Stimulated activated CD8-positive, alpha-beta memory T cell treated with anti-CD3 and anti-CD28 coated beads, Interleukin-2, amount 100 ng/mL, for 1 hour (primary cell): ENCODE measurements at places on chromosomes 6 and 20.

DNA sequence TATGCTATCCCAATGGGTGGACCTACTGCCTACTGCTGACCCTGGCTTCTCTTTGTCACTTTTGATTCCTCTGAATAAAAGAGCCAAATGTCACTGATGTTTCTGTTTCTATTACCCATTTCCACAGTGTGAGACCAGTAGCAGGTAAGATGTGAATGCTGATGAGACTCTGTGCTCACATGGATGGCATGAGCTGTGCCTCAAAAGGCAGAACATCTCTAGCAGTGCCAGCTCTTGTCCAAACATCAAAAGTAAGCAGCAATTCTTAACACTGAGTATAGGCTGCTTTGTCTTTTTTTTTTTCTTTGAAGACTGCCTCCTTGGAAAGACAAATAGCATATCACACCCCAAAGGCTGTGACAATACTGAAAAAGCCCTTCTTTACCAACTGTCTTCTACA, 459.2 kb upstream of the RUNX2 start:
- no peak for DNase-seq

GRCh38 chr20:41169791-41170351, 32.5 kb downstream of the PLCG1 start:
- DNase-seq: no peak

DNA sequence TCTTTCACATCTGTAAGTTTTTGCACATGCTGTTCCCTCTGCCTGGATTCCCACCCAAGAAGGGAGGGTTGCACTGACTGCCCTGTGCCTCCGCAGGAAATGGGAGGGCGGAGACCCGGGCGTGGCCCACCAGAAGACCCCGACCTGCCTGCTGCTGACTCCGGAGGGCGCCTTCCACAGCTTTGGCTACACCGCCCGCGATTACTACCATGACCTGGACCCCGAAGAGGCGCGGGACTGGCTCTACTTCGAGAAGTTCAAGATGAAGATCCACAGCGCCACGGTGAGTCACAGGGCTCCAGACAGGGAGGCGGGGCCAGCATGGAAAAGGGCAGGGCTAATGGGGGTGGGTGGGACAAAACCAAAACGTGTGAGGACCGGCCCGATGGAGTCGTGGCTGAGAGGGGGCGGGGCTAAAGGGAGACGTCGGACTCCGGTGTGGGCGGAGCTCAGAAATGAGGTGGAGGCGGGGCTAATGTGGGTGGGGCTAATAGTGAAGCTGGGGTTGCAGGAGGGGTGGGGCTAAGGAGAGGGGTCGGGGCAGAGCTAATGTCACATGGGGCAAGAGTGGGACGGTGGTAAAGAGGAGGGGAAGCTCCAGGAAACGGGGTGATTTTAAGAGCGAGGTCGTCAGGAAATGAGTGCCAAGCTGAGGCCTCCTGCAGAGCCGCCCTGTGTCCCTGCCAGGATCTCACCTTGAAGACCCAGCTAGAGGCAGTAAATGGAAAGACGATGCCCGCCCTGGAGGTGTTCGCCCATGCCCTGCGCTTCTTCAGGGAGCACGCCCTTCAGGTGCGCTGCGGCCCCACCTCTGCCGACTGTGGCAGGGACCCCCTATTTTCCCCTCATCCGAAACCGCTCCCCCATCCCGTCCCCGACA, 12.6 kb downstream of the HSPA12B start:
- peak; percentile 50 for DNase-seq

- no peak for DNase-seq
Observed at GRCh38 chr20:52763321-52763853, 208.8 kb upstream of the TSHZ2 start.

DNA sequence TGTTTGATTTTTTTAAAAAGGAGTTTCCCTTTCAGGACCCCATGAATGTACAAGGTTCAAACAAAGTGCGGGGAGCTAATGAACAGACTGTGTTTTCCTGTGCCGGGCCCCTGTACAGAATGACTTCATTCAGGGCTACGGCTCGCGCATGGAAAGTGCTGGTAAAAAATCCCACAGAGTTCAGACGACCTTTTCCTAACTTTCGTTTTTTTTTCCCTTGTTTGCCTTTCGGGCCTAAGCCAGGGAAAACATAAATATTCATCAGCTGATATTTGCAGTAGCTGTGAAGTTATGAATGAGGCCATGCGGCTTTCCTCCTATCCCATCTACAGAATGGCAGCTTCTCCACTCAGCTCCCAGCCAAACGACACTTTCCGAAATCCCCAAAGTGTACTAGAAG, 74.0 kb downstream of the HAO1 start:
- no peak for DNase-seq

- DNase-seq: no peak
Observed at GRCh38 chr6:2503816-2504494, 246.8 kb downstream of the MYLK4 start.

DNA sequence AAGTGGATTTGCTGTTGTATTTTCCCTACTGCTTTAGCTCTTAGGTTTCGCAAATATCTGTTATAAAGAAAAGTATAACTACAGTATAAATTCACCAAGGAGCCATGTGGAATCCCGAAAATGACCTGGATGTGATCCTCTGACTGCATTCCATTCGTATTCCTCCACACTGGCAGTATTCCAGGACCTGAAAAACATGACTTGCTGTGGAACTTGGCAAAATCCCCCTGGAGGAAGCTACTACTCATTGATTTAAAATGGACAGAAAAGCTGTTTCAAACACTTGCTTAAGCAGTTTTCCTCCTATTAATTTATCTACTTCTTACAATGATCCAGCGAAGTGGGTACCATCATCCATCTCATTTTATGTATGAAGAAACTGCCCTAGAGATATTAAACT, 13.3 kb upstream of the ENPP5 start:
- DNase-seq: no peak

DNA sequence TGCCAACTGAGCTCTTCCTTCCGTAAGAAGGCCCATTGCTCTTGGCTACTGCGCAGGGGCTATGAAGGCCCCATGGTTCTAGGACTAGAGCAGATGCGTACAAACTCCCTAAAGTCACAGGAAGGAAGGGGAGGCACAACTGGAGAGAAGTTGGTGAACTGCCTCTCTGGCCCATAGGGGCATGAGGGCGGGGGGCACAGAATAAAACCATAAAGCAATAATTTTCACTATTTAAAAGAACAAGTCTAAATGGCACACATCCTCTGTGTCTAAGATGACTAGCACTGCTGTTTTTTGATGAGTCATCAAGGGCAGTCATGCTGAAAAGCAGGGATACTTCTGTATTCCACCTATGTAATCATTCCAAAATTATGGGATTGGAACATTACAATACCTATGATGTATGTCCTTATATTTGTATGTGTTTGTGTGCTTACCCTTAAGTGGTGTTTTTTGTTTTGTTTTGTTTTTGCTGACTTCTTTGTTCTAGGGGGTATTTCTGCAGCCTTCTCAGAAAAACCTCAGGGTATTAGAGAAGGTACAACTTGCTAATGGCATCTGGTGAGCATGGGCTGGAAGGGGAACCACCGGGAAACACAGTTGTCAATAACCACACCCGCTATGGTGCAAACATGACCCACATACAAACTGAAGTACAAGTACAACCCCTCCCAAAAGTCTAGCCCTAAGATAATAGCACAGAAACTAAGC, 36.9 kb downstream of the B4GALT5 start:
- no peak for DNase-seq

- DNase-seq: no peak
Observed at GRCh38 chr20:40843251-40843650, 154.2 kb upstream of the MAFB start.

DNA sequence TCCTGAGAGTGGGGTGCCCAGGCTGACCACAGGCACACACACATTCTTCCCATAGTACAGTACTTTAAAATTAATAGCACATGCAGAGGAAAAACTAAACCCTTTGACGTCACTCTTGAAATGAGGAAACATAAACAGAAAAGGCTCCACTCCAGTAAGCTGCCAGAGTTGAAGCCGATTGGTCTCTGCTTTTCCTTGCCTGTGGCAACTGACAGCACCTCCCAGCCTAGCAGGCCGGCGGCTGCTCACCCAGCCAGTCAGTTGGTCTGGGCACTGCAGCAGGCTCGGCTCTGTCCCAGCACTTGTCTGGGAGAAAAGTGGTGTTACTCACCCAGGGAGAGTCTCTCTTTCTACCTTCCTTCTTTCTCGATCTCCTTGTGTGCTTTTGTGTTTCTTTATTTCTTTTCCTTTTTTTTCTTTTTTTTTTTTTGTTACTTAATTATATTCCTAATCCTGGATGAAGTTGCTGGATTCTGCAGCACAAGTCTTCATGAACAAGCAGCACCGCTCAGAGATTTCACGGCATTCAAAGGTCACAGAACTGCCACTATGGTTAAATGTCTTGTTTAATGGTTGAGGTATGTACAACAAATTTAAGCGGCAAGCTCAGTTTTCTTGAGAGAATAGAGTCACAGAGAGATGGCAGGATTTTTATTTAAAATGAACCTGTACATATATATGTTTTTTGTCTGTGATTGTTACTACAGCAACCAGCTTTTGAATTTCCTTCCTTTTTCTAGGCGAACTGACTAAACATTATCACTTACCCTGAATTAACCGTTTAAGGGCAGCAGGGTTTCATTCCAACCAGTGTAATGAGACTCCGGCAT, at the start of gene PDE7B:
Gene PDE7B, plus strand, starts transcription at position 260 of the 830 bp plus-strand sequence.
- DNase-seq: peak; percentile 2

GRCh38 chr6:16659466-16660156, 101.6 kb downstream of the ATXN1 start:
- no peak for DNase-seq

GRCh38 chr6:30885999-30886896, 1.9 kb downstream of the DDR1 start:
- DNase-seq: no peak

- no peak for DNase-seq
Observed at GRCh38 chr6:158744986-158745430, 74.2 kb downstream of the EZR start.

DNA sequence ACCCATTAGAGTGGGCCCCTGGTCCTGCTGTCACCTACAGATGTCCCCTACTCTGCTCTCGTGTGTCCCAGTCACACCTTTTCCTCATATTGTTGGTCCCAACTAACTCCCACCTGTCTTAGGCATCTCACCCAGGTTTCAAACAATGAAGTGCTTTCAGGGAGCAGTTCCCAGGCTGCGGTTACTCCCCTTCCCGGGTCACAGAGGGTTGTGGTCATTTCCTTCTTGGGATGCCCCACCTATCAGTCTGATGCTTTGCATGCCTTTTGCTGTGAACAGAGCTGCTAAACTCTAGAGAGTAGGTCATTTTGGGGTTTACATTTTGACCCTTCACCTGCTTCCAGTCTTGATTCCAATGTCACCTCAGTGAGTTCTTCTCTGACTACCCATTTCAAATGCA, 181.6 kb downstream of the CDC5L start:
- no peak for DNase-seq

DNA sequence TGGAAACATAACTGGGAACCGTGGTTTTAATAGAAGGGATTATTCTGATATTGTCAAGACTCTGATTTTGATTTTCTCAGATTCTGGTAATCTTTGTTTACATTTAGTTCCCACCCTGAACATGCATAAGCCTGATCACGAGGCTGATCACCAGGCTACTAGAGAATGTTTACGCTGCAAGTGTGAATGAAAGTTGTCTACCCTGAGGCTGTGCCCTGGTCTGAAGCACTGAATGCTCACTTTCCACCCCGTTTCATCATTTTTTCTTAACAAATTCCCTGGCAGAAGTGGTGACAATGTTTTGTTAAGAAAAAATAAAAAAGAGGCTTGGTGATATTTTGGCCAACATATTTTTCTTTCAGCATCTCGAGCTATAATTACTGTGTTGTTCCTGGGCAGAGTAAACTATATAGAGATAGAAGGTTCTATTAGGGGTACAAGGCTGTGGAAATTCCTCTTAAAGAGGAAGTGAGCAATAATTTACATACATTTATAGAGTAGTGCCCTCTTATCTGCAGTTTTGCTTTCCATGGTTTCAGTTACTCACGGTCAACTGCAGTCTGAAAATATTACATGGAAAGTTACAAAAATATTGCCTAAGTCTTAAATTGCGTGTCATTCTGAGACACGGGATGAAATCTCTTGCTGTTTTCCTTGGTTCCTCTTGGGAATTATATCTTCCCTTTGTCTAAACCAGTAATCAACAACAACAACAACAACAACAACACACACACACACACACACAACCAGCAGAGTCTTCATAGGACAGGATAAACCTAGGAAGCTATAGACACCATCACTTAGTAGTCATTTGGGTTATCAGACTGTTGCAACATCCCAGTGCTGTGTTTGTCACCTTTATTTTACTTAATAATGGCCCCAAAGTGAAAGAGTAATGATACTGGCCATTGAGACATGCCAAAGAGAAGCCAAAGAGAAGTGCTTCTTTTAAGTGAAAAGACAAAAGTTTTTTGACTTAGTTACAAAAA, 566.6 kb upstream of the CITED2 start:
- DNase-seq: no peak

GRCh38 chr6:23696992-23697391, 429.0 kb upstream of the NRSN1 start:
- no peak for DNase-seq

DNA sequence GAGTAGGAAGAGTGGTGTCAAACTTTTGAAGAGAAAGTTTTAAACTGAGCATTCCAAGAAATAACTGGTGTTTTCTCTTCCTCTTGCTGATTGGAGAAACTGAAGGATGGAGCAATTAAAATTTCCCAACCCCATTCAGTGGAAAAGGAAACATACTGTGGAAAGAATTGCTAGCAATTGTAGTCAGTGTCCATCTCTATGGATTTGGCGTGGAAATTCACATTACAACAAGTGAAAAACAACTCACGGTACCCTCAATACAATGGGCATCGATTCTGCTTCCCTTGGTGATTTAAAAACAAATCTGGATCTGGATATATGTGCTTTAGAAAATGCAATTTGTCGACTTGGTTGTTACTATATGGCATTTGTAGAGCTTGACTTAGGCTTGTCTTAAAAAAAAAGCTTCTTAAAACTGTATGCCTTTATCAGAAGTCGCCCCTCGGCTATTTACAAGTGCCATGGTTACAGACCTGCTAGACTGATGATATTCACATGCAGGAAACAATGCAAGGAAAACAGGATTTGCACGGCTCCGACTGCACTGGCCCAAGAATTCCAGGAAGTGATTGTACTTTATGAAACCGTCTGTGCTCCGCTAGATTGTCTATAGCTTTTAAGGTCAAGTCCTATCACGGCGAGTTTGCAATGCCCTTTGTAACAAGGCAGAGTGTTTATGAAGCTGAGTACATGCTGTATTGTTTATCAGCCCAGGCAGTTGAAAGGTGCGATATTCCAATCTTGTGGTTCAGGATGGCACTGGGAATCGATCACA, 131.7 kb upstream of the PHACTR1 start:
- no peak for DNase-seq

GRCh38 chr6:24228681-24229255, 102.8 kb downstream of the NRSN1 start:
- DNase-seq: no peak

- DNase-seq: no peak
Observed at GRCh38 chr20:57908704-57909630, 199.2 kb upstream of the PMEPA1 start.

GRCh38 chr20:9996944-9997343, 37.8 kb upstream of the ANKEF1 start:
- no peak for DNase-seq

- no peak for DNase-seq
Observed at GRCh38 chr6:73325656-73326055, 28.4 kb downstream of the DPPA5 start.

DNA sequence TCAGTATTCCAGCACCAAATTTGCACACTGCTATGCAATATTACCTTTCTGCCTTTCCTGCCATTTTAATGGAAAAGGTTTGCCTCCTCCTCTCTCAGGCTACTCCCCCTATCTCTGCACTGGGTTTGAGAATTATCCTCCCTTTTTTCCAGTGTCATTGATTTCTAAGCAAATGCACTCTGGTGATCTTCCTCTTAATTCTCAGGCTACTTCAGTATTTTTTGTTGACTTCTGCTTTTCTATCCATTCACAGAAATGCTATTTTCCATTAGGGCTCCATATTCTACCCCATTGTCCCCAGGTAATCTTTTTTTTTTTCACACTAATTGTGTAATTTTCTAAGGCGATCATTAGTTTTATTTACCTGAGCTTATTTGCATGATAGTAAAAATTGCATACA, 144.0 kb downstream of the GJA1 start:
- DNase-seq: no peak
